ENCODE measurements at places on chromosomes 13 and 19. TPM values are rescaled to one million over a fixed set of nuclear protein-coding genes. Genes with fewer than 3 reads are reported as not detected.

The SLC1A5 gene
- total RNA-seq = 117 TPM

The ELSPBP1 gene
- total RNA-seq = not detected

The ZNF90 gene
- not detected for total RNA-seq

The NAT14 gene
- 21.0 TPM for total RNA-seq

The CRLF1 gene
- total RNA-seq = 2.6 TPM

The PLPP2 gene
- not detected for total RNA-seq

The IQCN gene
- total RNA-seq = 0.33 TPM

The PBX4 gene
- 6.9 TPM for total RNA-seq

The SMIM17 gene
- not detected for total RNA-seq

The LSM7 gene
- 282 TPM for total RNA-seq

The TNFRSF19 gene
- 4.7 TPM for total RNA-seq

The ZNF790 gene
- 1.2 TPM for total RNA-seq

The HCN2 gene
- total RNA-seq = 0.46 TPM

The UGGT2 gene
- total RNA-seq = 12.2 TPM

DNA sequence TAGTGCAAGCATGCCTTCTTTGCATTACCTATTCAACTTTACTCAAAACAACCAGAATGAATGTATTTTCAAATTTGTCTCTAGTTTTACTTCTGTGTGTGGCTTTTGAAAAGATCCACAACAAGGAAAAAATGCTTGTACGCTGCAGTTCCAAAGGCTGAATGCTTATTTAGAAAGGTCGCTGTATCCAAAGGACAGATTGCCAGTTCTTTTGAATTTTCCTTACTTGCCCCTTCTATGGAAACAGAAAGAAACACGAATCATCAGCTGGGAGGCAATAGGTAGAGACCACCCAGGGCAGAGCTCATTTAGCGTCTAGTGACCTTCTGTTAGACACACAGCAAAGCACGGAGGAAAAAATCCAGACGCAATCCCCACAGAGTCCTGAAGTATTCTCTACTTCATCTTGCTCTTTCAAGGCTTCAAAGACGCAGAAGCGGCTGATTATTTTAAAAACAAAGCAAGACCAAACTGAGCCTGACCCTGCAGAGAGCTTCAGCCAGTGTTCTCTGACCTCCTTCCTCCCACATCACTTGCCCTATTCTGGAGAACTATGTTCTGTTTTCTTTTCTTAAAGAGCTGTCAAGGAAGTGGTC, 674.6 kb upstream of the SGCG start:
- DNase-seq = no peak

DNA sequence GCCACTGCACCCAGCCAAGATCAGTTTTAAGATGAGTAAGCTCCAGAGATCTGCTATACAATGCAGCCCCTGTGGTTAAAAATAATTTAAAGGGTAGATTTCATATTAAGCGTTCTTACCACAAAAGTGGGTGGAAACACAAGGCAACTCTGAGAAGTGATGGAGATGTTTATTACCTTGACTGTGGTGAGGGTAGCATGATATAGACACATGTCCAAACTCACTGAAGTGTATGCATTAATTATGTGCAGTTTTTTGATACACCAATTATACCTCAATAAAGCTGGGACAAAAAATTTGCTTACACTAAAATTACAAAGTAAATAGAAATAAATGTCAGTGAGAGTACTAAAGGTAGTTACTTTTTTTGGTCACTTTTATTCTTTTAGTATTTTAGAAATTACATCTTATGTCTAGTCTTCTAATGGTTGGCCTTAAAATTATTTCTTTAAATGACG, 696.5 kb downstream of the UQCRFS1 start:
- no peak for DNase-seq

DNA sequence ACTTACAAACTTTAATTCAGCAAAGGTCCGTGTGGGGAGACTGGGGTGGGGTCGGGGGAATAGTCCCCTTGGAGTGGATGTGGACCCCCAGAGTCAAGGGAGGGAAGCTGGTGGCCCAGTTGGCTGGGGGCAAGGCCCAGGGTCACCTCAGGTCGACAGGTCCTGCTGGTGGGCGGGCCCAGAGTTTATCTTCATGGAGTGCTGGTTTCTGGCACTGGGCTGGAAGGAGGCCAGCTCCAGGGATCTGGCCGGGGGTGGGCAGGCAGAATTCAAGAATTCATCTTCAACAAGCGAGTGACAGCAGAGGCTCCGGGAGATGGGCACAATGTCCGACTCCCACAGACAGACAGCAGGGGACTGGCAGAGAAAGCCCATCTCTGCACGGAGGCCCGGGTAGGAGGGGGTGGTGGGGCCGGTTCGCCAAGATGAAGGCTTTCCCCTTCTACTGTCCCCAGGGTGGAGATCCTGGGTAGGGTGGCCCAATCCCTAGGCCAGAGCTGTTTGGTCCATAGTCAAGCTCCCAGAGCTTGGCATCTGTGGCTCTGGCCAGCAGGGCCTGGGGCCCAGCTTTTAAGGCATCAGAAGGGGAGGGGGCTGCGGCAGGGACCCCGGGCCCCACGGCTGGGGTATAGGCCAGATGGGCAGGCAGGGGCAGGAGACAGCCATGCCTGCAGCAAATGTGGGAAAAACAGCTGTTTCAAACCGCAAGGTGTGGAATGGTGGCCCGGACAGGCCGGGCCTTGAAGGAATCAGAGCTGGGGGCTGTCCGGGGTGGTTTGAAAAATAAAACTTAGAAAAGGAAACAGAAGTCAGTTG, 622 bp upstream of the FDX2 start:
- DNase-seq = no peak

DNA sequence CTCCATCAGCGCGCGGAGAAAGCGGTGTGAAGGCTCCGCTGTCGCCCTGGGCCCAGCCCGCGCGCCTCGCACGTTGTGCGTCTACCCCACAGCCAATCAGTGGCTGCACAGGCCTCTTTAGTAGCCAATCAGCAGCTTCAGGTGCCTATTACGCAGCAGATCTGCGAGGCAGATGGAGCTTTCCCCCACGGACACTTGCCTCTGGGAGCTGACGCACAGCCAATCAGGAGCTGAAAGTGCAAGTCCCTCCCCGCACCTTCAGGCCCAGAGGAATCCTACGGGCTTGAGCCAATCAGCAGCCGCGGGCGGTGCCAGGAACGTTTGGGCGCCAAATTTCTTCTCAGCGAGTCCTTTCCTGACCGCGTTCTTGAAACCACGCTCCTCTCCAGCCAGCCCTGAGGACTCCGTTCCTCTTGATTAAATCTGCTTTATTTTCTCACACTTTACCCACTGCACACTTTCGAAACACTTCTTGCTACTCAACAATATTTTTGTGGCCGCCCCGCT, 39.9 kb downstream of the SIGLEC7 start:
- no peak for DNase-seq

DNA sequence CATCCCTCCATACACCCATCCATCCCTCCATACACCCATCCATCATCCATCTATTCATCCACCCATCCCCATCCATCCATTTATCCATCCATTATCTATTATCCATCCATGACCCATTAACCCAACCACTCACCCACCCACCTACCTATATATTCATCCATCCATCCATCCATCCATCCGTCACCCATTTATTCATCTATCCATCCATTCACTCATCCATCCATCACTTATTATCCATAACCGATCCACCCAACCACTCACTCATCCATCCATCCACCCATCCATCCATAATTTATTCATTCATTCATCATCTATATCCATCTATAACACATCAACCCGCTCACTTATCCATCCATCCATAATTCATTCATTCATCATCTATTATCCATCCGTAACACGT, 28.7 kb upstream of the PTPRS start:
- DNase-seq = no peak

DNA sequence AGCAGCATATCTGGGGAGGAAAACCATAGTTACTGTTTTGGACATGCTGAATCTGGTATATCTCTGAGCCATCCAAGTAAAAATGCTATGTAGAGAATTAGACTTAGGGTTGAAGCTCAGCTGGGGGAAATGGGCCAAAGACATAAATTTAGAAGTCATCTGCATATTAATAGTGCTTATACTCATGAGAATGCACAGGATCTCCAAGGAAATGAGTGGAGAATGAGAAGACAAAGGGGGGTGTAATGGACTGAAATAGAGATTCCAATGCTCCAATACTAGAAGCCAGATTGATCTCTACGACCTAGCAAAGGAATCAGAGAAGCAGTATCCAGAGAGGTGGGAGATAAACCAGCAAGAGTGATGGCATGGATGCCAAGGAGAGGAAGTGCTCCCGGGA, 10.3 kb upstream of the FAM124A start:
- DNase-seq = no peak

DNA sequence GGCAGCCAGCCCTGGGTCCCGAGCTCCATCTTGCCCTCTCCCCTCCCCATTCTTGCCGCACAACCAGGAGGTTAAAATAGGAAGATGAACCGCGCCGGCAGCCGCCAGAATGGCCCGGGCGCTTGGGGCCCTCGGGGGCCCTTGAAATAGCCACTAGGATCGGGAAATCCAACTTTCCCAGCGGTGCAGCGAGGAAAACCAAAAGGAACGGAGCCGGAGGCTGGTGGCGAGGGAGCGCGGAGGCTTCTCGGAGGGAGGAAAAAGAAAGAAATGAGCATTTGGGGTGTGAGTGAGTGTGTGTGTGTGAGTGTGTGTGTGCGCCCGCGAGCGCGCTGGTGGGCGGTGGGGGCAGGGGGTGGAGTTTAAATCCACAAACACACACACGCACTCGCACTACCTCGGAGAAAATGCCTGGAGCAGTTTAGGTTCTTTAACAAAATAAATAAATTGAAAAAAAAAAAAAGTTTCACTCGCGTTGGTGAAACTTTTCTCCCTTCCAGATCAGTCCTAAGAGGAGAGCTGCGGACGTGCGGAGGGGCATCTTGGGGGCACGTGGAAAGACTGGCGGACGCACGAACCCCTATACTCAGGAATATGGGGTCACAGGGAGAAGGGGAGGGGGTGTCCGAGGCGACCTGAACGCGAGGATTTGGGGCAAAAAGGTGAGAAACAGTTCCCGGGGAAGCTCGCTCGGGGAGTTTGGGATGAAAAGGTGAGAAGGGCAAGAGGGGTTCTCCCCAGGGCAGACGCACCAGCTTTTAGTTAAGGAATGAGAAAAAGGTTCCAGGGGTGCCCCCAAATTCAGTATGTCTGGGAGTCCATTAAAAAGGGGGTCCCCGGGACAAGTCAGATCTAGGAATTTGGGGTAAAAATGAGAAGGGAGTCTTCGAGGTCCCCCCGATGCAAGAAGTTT, 1.3 kb downstream of the RFX2 start:
- DNase-seq = peak; percentile 47

DNA sequence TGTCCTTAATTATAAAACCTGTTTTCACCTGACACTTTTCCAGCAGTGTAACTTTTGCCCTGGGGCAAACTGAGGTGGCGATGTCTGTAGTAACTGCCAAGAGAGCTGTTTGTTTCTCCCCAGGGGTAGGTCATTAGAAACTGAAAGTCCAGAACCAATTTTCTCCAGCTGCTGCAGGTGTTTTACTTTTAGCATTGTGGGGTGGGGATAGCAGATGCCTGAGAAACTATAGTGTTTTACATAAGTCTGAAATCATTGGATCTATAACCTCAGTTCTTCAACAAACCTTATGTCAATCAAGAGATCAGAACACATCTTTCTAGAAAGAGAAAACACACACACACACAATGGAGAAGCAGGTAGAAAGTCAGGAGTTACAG, 92.7 kb downstream of the LHFPL6 start:
- DNase-seq = no peak

DNA sequence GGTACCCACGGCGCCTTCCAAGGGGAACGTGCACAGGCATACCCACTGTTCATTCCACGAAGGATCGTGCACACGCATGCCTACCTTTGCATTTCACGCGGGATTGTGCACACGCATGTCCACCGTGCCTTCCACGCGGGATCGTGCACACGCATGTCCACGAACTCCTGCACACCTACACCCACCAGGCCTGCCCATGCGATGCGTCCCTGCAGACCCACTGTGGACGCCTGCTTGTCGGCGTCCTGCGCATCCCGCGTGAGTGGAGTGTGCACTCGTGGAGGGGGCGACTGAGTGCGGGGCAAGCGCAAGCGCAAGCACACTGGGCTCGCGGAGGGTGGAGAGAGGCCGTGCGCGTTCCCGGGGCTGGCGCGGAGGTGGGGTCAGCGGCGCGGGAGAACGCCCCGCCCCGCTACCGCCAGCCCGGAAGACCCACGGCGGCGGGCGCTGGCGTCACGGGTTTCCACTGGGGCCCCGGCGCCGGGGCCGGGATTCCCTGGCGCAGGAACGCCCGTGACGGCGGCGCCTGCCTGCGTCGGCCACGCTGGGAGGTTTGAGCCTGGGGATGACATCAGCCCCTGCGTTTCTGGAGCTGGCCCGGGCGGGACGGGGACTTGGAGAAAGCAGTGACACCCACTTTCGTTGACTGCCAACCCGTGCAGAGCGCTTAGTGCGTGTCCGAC, 18.7 kb downstream of the GADD45B start:
- peak; percentile 61 for DNase-seq

- DNase-seq = peak; percentile 29
These were observed 27.7 kb downstream of the STK24 start for GRCh38 chr13:98549006-98549727.

- DNase-seq = peak; percentile 24
These were observed 21.9 kb upstream of the WTIP start for GRCh38 chr19:34459614-34460013.

- no peak for DNase-seq
These were observed 74.5 kb upstream of the PCDH8 start for GRCh38 chr13:52922961-52923360.

- DNase-seq = peak; percentile 76
These were observed 124.2 kb downstream of the LMO7 start for GRCh38 chr13:75760131-75761021.

GRCh38 chr19:960020-960419, 24.1 kb upstream of the WDR18 start:
- DNase-seq = no peak

DNA sequence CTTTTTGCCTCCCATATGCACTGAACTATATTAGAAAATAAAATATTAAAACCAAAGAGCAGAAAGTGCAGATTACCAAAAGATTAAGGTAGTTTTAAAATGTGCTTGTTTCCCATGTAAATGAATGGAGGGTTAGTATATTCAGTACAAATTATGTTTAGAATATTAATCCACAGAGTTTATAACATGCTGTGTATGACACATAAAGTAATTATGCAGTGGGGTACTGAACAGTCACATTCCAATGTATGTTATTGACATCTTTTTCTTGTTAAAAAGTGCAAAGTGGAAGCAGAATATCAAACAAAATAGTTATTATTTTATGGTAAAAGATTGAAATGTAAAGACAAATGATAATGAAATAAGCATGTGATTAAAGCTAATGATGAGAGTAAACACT, 79.3 kb downstream of the GPC6 start:
- DNase-seq = peak; percentile 9

DNA sequence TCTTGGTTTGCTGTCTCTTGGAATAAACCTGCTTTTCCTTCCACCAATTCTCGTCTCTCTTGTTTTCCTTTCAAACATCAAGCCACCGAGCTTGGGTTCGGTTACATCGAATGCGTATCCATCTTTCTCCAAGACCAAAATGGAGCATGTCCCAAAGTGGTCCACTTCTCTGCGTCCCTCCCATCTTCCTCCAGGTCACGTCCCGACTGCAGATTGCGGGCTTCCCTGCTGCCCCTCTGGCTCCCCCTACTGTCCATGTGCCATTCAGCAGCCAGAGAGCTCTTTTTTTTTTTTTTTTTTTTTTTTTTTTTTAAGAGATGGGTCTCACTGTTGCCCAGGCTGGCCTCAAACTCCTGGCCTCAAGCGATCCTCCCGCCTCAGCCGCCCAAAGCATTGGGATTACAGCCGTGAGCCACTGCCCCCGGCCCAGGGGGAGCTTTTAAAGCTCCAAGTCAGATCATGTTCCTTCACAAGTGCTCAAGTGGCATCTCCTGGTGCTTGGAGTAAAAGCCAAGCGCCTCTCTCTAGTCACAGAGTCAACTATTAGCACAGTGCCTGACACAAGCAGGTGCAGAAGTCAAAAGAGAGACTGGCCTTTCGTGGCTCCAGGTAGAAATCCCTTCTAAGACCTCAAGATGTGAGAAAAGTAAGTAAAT, 10.0 kb downstream of the COL5A3 start:
- DNase-seq = peak; percentile 81

Data from PC-3 (cell line).